Transverse colon (tissue), 4 donors: ENCODE measurements at places on chromosomes 5 and 9. TPM values are rescaled to one million over a fixed set of nuclear protein-coding genes. Genes with fewer than 3 reads are reported as not detected.

- DNase-seq, result no peak
- H3K36me3 ChIP-seq, result no peaks in the 10 kb centered on the region
- H3K4me3 ChIP-seq, result no peak overlapping the region
- no peaks in the 10 kb centered on the region for H3K27me3 ChIP-seq
- no peaks in the 10 kb centered on the region for H3K4me1 ChIP-seq
Measured at GRCh38 chr9:113898596-113898995, 22.5 kb downstream of the ZNF618 start.

- no peaks in the 10 kb centered on the region for H3K27me3 ChIP-seq
- no peak for DNase-seq
- no peak overlapping the region for H3K27ac ChIP-seq
- no peaks in the 10 kb centered on the region for H3K4me1 ChIP-seq
- no peaks in the 10 kb centered on the region for H3K36me3 ChIP-seq
Measured at GRCh38 chr5:142529626-142530278, 156.1 kb downstream of the FGF1 start.

- H3K4me3 ChIP-seq, result no peak overlapping the region
- no peak for DNase-seq
- H3K27me3 ChIP-seq, result no peaks in the 10 kb centered on the region
- H3K27ac ChIP-seq, result no peak overlapping the region
- no peaks in the 10 kb centered on the region for H3K4me1 ChIP-seq
- H3K36me3 ChIP-seq, result no peaks in the 10 kb centered on the region
Measured at GRCh38 chr5:132024789-132025402, 13.4 kb upstream of the ACSL6 start.

GRCh38 chr5:29972597-29972996 is 1220.9 kb upstream of the CDH6 start:
- no peak for DNase-seq
- H3K27me3 ChIP-seq, result no peaks in the 10 kb centered on the region
- no peaks in the 10 kb centered on the region for H3K4me1 ChIP-seq
- H3K4me3 ChIP-seq, result no peak overlapping the region
- H3K36me3 ChIP-seq, result no peaks in the 10 kb centered on the region
- H3K27ac ChIP-seq, result no peak overlapping the region

DNA sequence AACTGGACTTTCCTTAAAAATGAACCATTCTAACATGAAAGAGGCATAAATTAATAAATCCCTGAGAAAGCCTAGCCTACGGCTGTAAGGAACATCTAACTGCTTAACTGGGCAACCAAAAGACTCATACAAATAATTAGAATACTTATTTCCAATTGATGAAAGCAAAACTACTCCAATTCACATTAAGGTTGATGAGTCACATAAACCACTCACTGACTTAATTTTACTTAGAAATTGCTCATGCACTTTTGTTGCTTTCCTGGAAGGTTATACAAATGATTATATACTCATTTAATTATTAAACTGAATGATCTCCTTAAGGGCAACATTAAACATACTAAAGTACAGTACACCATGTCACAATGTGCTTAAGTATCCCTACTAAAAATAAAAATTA is 101.9 kb downstream of the NFIB start:
- H3K4me3 ChIP-seq, result no peak overlapping the region
- H3K27me3 ChIP-seq, result no peaks in the 10 kb centered on the region
- peaks cover 27% of the 10 kb centered on the region for H3K4me1 ChIP-seq
- DNase-seq, result no peak

DNA sequence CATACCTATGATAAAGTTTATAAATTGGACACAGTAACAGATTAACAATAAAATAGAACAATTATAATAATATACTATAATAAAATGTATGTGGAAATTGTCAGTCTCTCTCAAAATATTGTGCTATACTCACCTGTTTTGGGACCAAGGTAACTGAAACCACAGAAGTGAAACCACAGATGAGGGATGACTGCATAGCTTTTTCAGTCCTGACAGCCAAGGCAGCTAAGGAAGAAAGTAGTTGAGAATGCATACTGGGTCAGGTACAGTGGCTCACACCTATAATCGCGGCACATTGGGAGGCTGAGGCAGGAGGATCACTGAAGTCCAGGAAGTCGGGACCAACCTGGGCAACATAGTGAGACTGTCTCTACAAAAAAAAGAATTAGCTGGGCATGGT is 8.9 kb downstream of the SRP19 start:
- no peak overlapping the region for H3K4me3 ChIP-seq
- no peaks in the 10 kb centered on the region for H3K27me3 ChIP-seq
- no peaks in the 10 kb centered on the region for H3K4me1 ChIP-seq
- no peaks in the 10 kb centered on the region for H3K36me3 ChIP-seq

DNA sequence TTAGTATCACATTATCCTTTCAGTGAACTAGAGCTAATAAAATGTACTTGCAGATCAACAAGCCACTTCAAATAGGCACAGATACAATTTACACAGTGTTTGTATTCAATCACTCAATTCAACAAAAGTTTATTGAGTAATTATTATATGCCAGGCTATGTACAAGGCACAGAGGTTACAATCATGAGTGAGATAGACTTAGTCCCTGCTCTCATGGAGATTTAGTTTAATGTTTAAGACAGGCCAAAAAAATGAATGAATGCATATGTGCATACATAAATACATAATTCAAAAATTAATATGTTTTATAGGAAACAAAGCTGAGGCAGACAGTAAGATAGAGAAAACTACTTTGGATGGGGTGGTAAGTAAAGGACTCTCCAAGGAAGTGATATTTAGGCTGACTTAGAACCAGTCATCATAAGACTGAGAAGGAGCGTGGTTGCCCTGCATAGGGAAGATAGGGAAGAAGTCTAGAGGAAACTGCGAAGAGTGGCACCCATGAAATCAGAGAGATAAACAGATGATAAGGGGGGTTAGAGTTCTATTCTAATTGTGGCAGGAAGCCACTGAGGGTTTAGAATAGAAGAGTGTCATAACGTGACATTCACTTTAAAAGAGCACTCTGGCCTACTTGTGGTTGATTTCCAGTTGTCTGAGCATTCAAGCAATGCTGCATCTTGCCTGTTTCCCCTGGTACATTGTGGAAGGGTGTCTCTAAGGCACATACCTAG is 49.7 kb upstream of the GRAMD2B start:
- H3K4me3 ChIP-seq, result peak overlapping the region; percentile 55
- H3K27ac ChIP-seq, result peak overlapping the region; percentile 56
- H3K36me3 ChIP-seq, result no peaks in the 10 kb centered on the region
- no peaks in the 10 kb centered on the region for H3K27me3 ChIP-seq
- H3K4me1 ChIP-seq, result peaks cover 26% of the 10 kb centered on the region

DNA sequence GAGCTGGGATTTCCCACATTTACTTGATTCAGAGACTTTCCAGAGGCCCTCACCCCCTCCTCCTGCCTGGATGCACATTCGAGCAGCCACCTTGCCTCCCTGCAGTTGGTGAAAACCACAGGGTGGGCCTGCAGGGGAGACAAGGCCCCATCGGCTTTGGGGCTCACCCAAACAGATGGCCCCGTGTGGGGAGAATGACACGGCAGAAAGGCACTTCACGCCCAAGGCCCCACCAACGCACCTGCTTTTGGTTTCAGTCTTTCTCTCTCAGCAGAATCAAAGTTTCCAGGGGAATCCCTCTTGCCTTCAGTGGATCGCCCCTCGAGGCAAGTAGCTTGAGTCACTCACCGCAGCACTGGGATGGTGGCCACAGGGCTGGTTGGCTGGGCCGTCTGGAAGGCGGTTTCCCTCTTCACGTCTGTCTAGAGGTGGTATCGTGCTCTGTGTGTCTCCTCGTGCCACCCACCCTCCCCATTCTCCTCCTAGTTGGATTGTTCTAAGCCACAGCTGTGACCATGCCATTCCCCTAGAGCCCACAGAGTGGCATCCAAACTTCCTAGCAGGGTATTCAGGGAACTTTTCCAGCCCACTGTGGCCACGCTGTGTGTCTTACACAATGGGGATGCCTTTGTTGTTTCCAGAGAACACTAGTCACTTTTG is 31.8 kb downstream of the SEC61B start:
- DNase-seq, result peak; percentile 49
- H3K4me1 ChIP-seq, result peaks cover 3% of the 10 kb centered on the region
- no peaks in the 10 kb centered on the region for H3K27me3 ChIP-seq
- H3K27ac ChIP-seq, result no peak overlapping the region
- no peak overlapping the region for H3K4me3 ChIP-seq

DNA sequence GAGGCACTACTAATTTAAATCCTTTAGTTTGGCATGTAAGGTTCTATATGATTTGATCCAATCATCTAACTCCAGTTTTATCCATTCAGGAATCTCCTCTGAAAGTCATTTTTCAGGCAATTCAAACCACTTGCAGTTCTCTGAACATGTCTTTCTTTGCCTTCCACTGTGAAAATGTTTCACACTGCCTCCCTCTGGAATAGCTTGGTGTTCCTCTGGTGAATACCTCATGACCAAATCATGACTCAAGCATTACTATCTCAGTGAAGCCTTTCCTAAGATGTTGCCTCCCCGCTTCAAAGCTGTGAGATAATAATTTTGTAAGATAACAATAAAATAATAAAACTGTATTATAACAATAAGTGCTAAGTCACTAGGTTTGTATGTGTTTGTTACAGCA is 981.1 kb downstream of the DTWD2 start:
- no peaks in the 10 kb centered on the region for H3K27me3 ChIP-seq
- no peaks in the 10 kb centered on the region for H3K36me3 ChIP-seq
- DNase-seq, result no peak
- no peak overlapping the region for H3K4me3 ChIP-seq
- peaks cover 4% of the 10 kb centered on the region for H3K4me1 ChIP-seq

DNA sequence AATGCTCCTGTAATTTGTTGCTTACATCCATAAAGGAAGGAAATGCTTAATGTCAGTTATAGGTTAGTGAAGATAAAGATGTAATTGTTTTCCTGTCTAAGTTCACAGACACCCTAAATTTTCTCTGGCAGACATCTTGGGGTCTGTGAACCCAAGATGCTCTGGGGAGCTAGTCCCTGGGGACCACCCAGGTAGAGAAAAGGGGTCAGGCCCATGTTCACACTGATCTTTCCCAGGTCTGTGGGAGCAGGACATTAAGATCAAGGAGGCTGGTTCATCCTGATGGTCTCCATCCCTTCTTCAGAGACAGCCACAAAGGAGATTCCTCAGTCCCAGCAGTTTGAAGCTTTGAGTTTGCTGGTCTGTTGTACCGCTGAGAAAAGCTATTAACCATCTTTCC is 267.5 kb downstream of the ARHGAP26 start:
- no peaks in the 10 kb centered on the region for H3K4me1 ChIP-seq
- no peak overlapping the region for H3K4me3 ChIP-seq
- no peak overlapping the region for H3K27ac ChIP-seq
- no peaks in the 10 kb centered on the region for H3K36me3 ChIP-seq
- DNase-seq, result no peak

GRCh38 chr5:96901384-96901783 is 25.1 kb downstream of the ERAP2 start:
- DNase-seq, result no peak
- H3K36me3 ChIP-seq, result no peaks in the 10 kb centered on the region
- H3K27ac ChIP-seq, result no peak overlapping the region
- H3K27me3 ChIP-seq, result no peaks in the 10 kb centered on the region

DNA sequence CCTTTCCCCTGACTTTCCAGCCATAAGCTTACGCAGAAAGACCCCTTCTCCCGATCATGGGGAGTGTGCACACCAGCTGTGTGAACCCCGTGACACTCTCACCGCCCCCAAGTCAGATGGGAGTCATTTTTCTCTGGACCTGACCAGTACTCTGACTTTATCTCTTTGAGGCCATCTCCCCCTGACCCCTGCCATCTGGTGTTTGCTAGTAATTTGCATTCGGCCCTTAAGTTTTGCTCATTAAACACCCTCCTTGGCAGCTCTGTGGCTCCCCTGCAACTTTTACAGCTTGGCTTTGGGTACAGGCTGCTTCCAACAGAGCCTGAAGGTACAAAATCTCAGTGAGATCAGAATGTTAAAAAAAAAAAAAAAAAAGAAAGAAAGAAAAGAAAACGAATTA is 43.9 kb downstream of the PDZD2 start:
- no peak overlapping the region for H3K4me3 ChIP-seq
- no peaks in the 10 kb centered on the region for H3K27me3 ChIP-seq
- H3K27ac ChIP-seq, result no peak overlapping the region
- DNase-seq, result no peak
- no peaks in the 10 kb centered on the region for H3K4me1 ChIP-seq
- no peaks in the 10 kb centered on the region for H3K36me3 ChIP-seq

- H3K27ac ChIP-seq, result no peak overlapping the region
- DNase-seq, result no peak
- no peak overlapping the region for H3K4me3 ChIP-seq
- H3K27me3 ChIP-seq, result no peaks in the 10 kb centered on the region
Measured at GRCh38 chr5:14668181-14668591, 3.7 kb downstream of the OTULIN start.

DNA sequence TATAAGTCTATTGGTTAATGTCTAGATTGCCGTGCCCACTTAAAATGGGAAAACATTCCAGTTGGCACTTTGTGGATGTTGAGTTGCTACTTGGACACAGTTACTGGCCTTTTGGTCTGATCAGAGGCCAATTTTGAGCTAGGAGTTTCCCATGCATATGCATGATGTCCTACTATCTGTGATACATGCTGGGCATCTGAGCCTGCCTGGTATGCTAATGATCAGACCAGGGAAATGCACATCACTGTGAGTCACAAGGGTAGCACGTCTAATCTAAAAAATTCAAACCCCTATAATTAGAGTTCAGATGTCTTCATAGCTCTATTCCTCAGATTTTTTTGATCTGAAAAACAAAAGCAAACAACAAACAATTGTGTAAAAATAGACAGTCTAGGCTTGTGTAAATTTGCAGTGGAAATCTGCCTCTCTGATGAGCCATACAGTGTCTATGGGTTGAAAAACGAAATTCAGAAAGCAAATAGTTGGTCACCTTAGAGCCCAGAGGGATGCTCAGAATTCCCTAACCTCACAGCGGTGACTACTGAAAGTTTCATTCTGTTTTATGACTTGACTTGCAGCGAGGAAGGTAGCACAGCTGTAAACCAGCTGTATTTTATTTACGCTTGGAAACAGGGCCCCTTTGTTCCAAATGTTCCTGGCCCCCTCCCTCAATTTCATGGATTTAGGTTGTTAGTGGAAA is 37.3 kb downstream of the PALM2AKAP2 start:
- no peak overlapping the region for H3K4me3 ChIP-seq
- H3K36me3 ChIP-seq, result no peaks in the 10 kb centered on the region
- no peaks in the 10 kb centered on the region for H3K27me3 ChIP-seq
- H3K4me1 ChIP-seq, result no peaks in the 10 kb centered on the region

GRCh38 chr5:6394429-6395101 is 16.2 kb upstream of the MED10 start:
- no peak overlapping the region for H3K4me3 ChIP-seq
- DNase-seq, result no peak
- H3K27me3 ChIP-seq, result no peaks in the 10 kb centered on the region
- no peaks in the 10 kb centered on the region for H3K4me1 ChIP-seq
- H3K36me3 ChIP-seq, result no peaks in the 10 kb centered on the region

DNA sequence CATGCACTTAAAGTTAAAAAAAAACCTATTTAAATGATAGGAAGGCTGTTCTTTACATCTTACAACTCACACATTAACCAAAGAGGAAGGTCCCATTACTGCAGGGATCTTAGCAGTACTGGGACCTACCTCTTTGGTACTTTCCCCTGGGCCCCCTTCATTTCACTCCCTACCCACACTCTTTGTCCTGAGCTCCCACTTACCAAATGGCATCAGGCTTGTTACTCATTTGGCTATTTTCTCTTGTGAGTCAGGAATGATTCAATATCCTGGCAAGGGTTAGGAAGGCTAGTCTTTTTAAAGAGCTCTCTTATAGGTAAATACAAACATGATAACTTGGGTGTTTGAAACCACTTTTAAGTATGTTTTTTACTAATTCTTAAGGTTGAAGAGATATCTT is 117.4 kb upstream of the ELL2 start:
- no peak for DNase-seq
- H3K27ac ChIP-seq, result no peak overlapping the region

MAMDC2 gene
- 23.1 TPM for total RNA-seq

IRX2 gene
- not detected for total RNA-seq

HSPB3 gene
- total RNA-seq, result not detected

LRRC26 gene
- 31.8 TPM for total RNA-seq

CDC20B gene
- total RNA-seq, result not detected

RLN1 gene
- total RNA-seq, result not detected
